ENCODE measurements at places on chromosomes 7 and 10.

- DNase-seq: no peak
Measured at GRCh38 chr10:101061624-101062231, at the start of gene KAZALD1. TSS of gene KAZALD1 (plus strand) at chr10:101061989. CDS start at chr10:101062593, 604 bp downstream.

DNA sequence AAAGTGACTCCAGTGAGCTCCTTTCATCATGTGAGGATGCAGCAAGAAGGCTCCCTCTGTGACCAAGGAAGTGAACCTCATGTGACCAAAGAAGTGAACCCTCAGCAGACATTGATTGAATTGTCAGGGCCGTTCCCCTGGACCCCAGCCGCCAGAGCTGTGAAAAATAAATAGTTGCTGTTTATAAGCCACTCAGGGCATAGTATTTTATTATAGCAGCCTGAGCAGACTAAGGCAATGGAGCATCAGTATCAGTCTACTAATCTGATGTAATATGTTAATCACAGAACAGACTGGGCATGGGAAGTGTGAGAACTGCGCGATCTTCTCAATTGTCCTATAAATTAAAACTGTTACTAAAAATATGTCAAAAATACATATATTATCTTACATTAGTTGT, 384.5 kb upstream of the PRKCQ start:
- DNase-seq: no peak

- no peak for DNase-seq
Measured at GRCh38 chr10:35462491-35462934, 126.2 kb downstream of the CCNY start.

DNA sequence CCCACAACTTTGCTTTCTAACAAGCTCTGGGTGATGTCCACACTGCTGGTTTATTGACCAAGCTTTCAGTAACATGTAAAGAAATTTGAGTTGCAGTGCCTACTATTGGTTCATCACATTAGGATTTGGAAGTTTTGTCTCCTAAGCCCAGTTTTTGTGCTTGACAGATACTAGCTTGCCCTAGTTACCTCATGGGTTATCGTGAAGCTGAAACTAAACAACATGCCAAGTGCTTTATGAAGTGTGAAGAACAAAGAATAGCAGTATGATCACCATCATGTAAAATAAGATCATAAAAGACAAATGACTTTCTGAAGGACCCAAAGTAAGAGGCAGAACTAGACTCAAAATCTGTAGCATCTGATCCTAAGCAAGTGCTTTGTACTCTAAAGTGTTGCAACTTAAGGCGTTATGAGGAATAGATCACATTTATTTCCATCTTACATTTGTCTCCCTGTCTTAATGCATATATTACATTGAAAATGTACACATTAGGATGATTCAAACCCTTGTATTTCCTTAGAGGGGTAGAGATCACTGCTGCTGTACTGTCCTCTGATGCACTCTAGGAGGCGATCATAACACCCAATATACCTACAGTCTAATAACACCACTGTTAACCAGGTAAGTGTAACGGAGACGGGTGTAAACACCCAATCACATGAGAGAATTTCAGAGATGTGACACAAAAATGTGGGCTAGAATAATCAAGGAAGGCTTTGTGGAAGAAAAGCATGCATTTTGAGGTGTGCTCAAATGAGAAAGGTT, 71.3 kb downstream of the NRCAM start:
- DNase-seq: no peak

DNA sequence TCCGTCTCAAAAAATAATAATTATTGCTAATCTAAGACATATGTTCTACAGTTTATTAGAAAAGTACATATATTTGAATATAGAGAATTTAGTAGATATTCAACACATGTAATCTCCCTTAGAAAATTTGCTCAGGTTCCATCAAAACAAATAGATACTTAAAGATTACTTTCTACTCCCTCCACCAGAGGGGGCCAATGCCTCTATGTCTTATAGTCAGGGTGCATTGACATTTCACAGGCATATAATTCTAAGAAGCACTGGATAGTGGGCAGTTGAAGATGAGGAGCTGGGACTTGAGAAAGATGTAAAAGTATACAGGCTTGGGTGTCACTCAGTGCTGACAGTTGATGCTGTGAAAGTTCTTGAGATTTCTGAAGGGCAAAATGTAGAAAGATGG, 301.6 kb upstream of the HPS1 start:
- no peak for DNase-seq

GRCh38 chr7:27739301-27739908, 557 bp upstream of the TAX1BP1 start:
- DNase-seq: peak; percentile 4

DNA sequence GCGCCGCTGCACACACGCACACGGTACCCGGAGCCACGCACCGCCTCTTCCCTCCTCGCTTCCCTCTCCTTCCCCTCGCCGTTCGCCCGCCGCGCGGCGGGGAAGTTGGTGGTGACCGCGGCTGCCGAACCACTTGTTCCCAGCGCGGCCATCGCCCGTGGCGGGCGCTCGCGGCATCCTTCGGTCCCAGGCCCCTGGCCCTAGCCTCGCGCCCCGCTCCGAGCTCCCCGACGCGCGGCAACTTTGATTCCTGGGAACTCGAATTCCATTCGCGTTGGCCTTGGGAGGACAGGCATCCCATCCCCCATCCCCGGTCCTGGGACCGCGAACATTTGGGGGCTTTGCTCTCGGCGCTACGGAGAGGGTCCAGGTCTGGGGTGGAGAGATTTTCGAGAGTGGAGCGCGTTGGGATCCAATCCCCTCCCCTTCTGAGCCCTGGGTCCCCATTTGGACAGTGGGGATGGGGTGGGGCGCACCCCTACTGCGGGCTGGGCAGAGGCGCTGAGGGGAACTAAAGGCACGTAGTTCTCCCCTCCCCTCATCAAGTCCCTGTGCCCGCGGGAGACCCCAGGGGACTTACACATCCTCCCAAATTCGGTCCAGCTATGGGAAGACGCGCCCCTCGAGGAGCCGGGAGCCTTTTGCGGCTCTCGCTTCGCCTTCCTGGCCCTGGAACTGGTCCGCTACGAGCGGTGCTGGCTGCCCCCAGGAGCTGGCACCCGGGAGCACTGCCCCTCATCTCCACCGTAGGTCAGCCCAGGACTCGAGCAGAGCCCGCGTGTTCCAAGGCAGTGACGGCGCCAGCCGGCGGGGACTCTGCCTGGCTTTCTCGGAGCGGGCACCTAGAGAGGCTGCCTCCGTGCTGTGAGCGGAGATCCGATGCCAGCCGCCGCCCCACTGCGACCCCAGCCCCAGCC, 834 bp downstream of the CDH23 start:
- no peak for DNase-seq

DNA sequence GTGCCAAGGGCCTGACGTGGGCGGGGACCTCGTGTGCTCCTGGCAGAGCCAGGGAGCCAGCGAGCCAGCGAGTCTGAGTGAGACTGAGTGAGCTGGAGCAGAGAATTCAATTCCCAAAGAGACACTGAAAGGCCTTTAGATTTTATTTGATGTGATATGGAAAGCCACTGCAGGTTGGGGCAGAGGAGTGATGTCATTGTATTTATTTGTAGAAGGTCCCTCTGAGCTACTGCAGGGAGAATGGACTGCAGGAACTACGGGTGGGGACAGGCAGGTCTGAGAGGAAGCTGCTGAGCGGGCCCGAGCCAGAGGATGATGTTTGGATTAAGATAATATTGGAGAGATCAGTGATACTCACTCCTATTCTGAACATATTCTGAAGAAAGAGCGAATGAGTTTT, 445.8 kb upstream of the ANKRD30A start:
- DNase-seq: no peak

DNA sequence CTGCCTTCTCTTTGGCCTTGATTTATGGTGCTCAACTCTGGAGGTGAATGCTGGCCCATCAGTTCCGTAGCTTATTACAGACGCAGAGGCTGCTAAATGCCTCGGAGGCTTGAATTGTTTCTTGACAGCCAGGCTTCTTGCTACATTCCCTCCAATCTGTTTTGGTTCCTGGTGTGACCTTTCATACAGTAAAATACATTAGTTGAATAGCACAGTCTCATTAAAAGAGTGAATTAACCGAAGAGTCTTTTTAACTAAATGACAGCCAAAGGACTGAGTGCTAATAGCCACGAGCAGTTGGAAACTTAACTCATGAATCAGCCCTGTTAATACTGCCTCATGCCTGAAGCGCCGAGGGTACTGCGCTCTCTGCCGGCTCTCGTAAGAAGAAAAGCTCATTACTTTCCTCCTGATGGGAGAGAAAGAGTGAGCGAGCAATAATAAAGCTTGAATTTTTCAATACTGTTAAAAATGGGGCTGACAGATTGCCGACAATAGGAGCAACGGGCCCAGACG, 236.4 kb upstream of the GPR26 start:
- DNase-seq: no peak

Data from GM06990 (cell line).